SHP77 (cell line): ENCODE measurements at places on chromosomes 1 and 21.

- DNase-seq = no peak
Measured at GRCh38 chr1:162145280-162145965, 75.9 kb downstream of the NOS1AP start.

- no peak for DNase-seq
Measured at GRCh38 chr1:200317236-200317635, 92.6 kb downstream of the ZNF281 start.

DNA sequence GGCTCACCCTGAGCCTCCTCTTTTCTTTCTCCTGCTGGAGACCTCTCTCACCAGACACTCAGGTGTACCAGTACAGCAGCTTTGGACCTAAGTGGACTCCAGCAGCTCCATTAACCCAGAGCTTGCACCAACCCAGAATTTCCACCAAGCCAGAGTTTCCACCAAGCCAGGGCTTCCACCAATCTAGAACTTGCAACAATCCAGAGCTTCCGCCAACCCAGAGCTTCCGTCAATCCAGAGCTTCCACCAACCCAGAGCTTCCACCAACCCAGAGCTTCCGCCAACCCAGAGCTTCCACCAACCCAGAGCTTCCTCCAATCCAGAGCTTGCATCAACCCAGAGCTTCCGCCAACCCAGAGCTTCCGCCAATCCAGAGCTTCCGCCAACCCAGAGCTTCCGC, 23.2 kb downstream of the CRYAA start:
- no peak for DNase-seq

DNA sequence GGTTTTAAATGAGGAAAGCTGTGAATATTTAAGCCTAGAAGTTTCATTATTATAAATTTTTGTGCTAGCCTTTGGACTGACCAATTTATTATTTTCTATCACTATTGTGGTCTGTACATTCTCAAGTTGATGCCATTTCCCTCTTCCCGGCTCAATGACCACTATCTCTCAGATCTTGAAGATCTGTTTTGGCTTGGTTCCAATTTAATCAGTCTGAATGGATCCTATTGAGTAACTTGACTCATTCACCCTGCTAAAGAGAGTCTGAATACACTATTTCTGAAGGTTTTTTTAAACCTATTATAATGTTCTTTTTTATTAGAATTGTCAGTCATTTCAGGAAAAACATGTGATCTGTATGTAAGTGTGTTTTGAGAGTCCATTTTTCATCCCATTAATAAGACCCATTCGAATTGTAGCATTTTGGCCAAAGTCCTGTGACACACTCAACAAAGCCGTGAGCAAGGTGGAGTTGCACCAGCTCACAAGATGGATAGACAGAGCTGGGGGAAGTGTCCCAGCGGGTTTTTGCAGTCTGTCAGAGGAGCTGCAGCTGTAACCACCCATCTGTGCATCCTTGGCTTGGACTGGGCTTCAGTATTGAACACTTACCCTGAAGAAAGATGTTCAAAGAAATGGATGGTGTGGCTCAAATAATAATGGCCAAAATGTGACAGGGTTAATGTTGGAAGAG, 145.6 kb downstream of the NFIA start:
- DNase-seq = peak; percentile 23

- no peak for DNase-seq
Measured at GRCh38 chr21:45450423-45451090, 45.6 kb downstream of the COL18A1 start.

- DNase-seq = peak; percentile 14
Measured at GRCh38 chr1:235642943-235643371, 6.6 kb downstream of the GNG4 start.

DNA sequence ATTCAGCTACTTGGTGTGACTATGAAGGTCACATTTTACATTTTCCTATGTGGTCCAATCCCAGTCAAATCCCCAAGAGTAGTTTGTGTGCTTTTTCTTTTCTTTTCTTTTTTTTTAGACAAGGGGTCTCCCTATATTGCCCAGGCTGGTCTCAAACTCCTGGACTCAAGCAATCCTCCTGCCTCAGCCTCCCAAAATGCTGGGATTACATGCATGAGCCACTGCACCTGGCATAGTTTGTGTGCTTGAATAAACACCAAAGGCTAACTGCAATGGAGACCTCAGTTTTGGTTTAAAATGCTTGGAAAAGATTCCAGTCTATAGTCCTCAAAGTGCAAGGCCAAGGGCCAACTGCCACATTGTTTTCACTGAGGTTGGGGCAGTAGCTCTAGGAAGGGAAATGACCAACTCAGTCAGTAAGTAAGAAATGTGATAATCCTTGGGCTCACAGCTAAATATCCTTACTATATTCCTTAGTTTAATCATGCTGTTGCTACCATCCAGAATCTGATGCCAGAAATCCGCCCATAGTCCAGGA, 38.6 kb downstream of the EIF2B3 start:
- no peak for DNase-seq

- no peak for DNase-seq
Measured at GRCh38 chr21:34670220-34670961, 1.6 kb downstream of the CLIC6 start.

DNA sequence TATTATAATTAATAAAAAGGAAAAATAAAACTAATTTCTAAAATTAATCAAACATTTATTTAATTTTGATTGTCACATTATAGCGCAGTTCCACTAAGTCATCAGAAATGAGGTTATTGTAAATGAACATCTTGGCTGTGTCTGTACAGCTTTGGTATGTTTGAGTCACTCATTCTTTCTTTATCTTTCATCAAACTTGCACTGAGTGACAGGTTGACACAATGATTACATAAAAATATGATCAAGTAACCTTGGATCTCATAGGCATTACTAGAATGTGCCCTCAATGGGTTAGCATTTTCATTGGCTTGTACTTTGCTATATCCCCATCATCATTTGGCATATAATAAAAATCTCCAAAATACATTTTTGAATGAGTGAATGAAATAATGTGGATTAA, 1353.2 kb upstream of the ADGRL2 start:
- DNase-seq = no peak

GRCh38 chr1:188615321-188615720, 1786.6 kb downstream of the PLA2G4A start:
- DNase-seq = no peak

DNA sequence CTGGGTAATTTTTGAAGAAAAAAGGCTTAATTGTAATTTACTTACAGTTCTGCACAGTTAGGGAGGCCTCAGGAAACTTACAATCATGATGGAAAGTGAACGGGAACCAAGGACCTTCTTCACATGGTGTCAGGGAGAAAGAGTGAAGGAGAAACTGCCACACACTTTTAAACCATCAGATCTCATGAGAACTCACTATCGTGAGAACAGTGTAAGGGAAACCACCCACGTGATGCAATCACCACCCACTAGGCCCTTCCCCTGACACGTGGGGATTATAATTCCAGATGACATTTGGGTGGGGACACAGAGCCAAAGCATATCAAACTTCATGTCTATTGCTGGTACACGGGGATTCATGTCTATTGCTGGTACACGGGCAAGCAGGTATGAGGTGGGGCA, 5.3 kb upstream of the SFT2D2 start:
- DNase-seq = no peak

DNA sequence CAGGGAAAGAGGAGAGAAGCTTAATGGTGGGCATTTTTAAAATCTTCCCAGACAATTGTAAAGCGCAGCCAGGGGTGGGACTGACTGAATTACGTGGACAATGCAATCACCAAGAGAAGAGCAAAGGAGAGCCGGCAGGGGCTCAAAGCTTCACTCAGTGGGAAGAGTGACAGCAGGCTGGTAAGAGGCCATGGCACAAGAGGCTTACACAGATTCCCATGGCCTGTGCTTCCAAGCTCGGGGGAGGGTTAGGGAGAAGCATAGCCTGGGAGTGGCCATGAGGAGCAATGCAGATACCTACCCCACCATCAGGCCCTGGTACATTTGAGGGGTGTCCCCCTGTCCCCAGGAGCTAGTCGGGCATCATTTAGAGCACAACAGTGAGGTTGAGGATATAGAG, 27.1 kb upstream of the SEC16B start:
- no peak for DNase-seq

- DNase-seq = no peak
Measured at GRCh38 chr1:161706113-161706481, 932 bp upstream of the FCRLA start.

DNA sequence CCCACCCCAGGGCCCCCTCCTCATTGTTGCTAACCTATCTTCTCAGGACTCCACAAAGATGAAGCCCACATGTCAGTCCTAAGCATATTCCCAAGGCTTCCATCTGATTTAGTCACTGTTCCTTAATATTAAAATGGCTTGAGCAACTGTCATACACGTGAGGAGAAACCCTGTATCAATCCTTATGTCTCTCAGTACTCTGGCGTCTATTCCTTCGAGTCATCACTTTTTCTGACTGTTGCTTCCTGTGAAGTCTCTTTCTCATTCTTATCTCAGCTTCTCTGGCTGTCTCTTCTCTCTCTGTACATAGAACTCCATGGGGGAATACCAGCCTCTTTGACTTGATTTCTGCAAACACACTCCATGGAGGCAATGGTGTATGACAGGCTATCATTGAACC, 98.4 kb downstream of the C4BPA start:
- DNase-seq = no peak

GRCh38 chr21:30829659-30830058, at the start of gene KRTAP7-1:
Gene KRTAP7-1 (minus strand): TSS chr21:30829759. CDS start chr21:30829698, 61 bp downstream.
- DNase-seq = no peak

DNA sequence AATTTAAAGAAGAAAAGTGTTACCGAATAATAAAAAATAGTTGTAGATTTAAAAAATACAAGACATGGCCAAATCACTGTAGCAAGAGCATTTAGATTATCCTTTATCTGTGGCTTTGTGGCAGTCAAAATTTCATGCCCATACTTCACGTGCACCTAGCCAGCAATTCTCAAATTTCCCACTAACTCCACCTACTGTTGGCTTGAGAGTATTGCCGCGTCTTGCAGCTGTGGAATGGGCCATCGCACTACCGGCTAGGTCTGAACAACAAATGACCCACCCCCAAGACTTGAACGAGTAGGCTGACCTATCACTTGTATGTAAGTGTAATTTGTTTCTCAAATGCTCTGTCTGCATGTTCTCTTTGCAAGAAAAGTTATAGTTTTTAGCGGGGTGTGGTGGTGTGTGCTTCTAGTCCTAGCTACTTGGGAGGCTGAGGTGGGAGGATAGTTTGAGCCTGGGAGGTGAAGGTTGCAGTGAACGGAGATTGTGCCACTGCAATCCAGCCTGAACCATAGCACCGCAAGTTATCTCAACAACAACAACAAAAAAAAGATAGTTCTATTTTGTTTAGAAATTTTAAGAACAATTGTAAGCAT, 4.1 kb downstream of the KRTAP13-4 start:
- peak; percentile 36 for DNase-seq

DNA sequence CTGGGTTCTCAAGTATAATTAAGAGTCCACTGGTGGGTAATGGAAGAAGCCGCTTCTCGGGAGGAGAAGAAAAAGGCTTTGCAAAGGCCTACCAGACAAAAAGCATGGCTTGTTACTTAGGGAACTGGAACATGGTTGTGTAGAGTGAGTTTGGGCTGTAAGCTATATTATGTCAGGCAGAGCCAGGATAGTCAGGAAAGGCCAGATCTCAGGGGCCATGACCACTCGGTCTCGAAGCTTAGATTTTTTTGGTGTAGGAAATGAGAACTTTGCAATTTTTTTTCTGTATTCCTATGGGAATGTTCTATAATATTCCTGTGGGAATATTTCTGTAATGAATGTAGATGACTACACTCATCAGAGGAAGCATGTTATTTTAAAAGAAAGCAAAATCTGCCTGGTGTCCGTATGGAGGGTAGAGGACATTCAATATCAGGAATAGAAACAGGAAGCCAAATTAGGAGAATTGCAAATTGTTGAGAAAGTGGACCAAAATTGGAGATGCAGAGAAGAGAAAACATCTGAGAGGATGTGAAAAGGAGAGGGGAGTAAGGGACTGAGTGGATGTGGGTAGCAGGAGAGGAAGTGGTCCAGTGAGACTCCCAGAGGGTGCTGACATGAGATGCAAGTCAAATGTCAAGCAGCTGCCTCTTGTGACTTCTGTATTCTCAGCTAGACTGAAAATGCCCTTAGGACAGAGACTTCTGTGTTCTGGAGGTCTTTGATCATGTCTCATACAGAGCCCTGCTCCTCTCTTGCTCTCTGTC, 45.2 kb upstream of the HAO2 start:
- DNase-seq = no peak

DNA sequence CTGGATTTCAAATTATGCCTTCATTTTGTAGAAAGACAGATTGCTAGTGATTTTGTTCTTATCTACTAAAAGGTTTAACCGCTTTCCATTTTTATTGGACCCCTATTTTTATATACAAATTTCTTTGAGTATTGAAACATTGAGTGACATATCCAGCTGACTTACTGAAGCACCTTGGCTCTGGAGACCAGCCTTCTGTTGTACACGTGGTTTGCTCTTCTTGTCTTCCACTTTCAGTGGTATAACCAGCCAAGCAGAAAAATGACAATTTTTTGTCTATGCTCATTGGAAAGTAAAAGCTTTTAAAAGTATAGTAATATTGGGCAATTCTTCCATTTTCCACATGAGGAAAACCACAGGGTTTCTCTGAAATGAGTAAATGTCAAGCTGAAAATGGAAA, 4.4 kb downstream of the F13B start:
- no peak for DNase-seq

DNA sequence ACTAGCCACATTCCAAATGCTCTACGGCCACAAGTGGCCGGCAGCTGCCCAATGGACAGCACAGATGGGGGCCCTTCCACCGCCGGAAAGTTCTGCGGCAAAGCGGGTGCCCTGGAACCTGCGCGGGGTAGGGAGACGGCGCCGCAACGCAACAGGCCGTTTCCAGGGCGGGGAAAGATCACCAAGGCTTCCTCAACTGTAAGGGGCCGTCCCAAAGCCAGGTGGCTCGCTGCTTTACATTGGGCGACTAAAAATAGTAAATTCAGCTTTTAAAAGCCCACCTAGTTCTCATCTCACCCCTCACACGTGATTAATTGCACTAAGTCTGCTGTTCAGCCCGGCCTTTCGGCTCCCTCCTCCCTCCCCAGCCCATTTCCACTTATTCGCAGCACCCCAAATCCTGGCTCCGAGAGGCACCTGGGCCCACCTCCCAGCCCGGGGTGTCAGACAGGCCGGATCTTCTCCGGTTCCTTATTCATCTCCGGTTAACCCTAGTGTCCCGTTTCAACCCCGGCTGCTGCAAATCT, 643 bp downstream of the CFAP298 start:
- DNase-seq = no peak
